NCI-H524 (cell line): ENCODE measurements at places on chromosomes 12 and 14.

GRCh38 chr12:119198440-119198839 lies 19.7 kb downstream of the HSPB8 start:
- no peak for DNase-seq

GRCh38 chr12:4643747-4644146 lies 5.1 kb downstream of the AKAP3 start:
- no peak for DNase-seq

DNA sequence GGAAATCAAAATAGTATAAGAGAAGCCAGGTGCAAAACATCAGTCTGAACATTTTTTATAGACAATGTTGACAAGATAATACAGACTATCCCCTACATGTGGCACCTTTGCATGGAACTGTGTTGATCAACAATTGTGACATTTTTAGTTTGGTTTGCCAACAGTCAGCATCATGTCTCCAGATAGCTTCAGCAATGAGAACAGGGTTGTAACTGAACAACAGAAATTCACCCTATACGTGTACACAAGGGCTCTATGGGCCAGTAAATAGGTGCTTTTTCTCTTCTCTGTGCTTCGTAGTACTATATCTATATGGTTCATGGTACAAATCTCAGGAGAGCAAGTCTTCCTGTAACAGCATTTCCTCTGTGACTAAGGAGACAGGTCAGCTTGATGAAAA lies 310.4 kb downstream of the ATXN7L3B start:
- DNase-seq, result no peak

- no peak for DNase-seq
Observed at GRCh38 chr12:64621257-64621942, 11.1 kb downstream of the RASSF3 start.

DNA sequence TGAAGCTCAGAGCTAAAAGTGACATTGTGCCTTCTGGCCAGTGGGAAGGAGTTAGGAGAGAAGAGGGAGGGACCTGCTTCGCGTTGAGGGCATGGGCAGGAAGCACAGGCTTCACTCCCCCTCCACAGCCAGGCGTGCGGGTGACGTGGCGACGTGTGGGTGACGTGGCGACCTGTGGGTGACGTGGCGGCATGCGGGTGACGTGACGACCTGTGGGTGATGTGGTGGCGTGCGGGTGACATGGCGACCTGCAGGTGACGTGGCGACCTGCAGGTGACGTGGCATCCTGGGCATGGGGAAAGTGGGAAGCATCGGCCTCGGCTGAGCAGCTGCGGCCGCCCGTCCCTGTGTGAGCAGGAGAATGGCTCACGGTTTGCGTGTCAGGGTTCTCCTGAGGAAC lies 8.2 kb upstream of the GALNT9 start:
- no peak for DNase-seq

- peak; percentile 79 for DNase-seq
Observed at GRCh38 chr12:13100882-13101769, 2.3 kb downstream of the GSG1 start.

DNA sequence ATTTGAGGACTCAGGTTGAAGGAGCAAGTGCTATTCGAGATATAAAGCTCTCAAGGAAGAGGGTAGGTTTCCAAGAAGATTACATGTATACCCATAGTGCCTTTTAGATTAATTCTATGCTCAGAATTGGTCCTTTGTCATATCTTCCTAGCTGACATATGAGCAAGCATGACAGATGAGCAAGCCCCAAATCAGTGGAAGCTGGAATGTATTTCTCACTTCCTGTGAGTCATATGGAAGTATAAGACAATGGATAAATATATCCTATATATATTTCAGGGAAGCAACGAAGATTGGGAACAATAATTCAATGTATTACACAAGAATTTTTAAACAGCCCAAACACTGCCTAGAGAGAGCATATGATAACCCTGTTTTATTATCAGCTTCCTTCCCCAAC lies 674.1 kb upstream of the ATXN7L3B start:
- DNase-seq, result no peak

- DNase-seq, result no peak
Observed at GRCh38 chr12:107681836-107682820, 3.5 kb upstream of the PWP1 start.

DNA sequence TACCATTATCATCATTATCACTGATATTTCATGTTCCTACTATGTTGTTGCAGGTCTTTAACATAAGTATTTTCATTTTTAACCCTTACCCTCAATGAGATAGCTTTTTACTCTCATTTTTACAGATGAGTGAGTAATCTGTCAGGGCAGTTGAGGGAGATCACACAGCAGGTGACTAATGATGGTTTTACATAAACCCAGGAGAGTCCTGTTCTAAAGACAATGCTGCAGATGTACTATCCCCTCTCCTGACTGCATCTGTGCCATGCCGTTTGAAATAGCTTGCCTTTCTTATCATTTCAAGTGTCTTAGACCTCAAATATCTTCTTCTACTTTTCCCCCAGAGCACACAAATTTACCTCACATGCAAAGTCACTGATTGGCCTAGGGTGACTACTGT lies 1552.1 kb upstream of the SEL1L start:
- DNase-seq, result no peak

- no peak for DNase-seq
Observed at GRCh38 chr14:54026671-54027070, 70.0 kb upstream of the BMP4 start.

DNA sequence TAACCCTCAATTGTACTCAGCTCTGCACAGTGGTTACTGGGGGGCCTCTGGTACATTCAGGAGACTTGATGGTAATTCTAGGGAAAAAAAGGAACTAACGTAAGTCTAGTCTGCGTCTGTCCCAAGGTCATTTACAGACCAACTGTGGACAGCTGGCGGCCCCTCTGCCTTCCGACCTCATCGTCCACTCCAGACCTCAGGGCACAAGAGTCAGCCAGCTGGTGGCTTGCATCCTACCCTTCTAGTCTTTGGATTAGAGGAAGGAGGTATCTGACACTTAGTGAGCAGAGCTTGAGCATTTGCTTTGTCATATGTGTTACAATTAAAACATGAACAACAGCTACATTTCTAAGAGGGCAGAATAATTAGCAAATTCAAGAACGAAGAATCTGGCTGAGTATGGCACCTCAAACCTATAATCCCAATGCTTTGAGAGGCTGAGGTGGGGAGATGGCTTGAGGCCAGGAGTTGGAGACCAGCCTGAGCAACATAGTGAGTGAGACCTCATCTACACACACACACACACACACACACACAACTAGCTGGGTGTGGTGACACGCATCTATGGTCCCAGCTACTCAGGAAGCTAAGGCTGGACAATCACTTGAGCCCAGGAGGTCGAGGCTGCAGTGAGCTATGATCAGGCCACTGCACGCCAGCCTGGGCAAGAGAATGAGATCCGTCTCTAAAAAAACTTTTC lies 36.5 kb downstream of the SSH1 start:
- peak; percentile 67 for DNase-seq

- DNase-seq, result no peak
Observed at GRCh38 chr14:48563489-48563888, 888.1 kb upstream of the MDGA2 start.

DNA sequence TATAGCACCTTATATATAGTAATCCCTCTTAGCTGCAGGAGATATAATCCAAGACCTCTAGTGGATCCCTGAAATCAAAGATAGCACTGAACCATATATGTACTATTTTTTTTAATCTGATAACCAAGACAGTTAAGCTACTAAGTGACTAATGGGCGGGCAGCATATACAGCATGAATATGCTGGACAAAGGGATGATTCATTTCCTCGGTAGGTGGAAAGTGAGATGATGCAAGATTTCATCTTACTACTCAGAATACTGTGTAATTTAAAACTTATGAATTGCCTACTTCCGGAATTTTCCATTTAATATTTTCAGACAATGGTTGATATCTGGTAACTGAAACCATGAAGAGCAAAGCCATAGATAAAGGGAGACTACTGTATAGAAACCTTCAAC lies 36.2 kb downstream of the PRMT8 start:
- no peak for DNase-seq

DNA sequence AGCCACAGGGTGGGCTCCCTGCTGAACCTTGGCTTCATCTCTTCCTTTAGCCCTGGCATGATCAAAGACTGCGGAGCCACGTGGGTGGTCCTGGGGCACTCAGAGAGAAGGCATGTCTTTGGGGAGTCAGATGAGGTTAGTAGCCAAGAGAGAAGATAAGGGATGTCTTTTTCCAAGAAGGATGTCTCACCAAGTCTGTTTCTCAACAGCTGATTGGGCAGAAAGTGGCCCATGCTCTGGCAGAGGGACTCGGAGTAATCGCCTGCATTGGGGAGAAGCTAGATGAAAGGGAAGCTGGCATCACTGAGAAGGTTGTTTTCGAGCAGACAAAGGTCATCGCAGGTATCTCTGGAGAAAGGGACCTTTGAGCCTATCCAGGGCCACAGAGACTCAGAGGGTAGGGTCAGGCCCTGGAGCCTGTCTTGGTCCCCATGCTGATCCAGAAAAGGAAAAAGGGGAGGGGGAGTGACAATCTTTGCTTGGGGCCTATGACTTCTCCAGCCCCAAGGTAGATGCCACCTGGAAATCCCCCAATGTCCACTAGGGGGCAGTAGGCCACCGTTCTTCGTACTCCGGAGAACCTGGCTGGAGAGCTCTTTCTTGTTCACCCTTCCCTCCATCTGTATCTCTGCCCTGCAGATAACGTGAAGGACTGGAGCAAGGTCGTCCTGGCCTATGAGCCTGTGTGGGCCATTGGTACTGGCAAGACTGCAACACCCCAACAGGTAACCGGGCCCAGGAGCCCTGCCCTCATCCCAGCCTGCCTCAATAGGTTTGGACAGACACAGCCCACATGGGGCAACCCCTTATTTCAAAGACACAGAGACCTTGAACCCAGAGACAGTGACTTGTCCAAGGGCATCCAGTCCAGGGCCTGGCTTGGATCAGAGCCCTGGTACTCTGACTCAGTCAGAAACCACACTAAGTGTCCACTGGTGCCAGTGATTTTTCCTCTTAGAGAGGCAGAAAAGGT lies 2.0 kb downstream of the TPI1 start:
- DNase-seq, result peak; percentile 76

GRCh38 chr14:90547250-90547649 lies 150.4 kb downstream of the CALM1 start:
- DNase-seq, result no peak
